ENCODE measurements at places on chromosomes 12 and 14.

- DNase-seq, result no peak
Observed at GRCh38 chr12:128381946-128382345, 115.0 kb downstream of the TMEM132C start.

- no peak for DNase-seq
Observed at GRCh38 chr14:67031920-67032774, 157.1 kb upstream of the GARIN2 start.

GRCh38 chr14:93299866-93300265, 33.0 kb downstream of the BTBD7 start:
- no peak for DNase-seq

DNA sequence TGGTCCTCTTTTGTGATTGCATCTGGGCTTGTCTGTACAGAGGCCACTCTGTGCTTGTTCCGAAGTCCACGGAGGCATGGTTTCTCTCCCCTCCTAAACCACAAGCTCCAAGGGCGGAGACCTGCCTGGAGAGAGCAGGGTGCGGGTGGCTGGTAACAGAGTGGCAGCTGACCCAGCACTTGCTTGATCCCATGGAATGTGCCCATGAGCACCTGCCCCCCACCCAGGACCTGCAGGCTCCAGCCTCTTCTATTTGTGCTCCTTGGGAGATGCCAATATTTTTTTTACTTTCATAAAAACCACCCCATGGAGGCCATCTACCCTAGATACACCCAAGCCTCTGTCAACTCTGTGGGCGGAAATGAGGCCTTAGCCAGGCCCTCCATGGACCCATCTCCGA, 104.7 kb downstream of the PRMT8 start:
- no peak for DNase-seq

- no peak for DNase-seq
Observed at GRCh38 chr12:78916845-78917480, 52.4 kb downstream of the SYT1 start.

- DNase-seq, result no peak
Observed at GRCh38 chr12:130665753-130666152, 50.3 kb downstream of the RIMBP2 start.

- DNase-seq, result no peak
Observed at GRCh38 chr12:95099270-95099790, 25.9 kb upstream of the NR2C1 start.

- no peak for DNase-seq
Observed at GRCh38 chr12:116689979-116690744, 47.7 kb downstream of the SPRING1 start.

- no peak for DNase-seq
Observed at GRCh38 chr12:47314996-47315395, 235.2 kb upstream of the AMIGO2 start.

- DNase-seq, result no peak
Observed at GRCh38 chr14:25833341-25834126, 764.3 kb downstream of the NOVA1 start.

DNA sequence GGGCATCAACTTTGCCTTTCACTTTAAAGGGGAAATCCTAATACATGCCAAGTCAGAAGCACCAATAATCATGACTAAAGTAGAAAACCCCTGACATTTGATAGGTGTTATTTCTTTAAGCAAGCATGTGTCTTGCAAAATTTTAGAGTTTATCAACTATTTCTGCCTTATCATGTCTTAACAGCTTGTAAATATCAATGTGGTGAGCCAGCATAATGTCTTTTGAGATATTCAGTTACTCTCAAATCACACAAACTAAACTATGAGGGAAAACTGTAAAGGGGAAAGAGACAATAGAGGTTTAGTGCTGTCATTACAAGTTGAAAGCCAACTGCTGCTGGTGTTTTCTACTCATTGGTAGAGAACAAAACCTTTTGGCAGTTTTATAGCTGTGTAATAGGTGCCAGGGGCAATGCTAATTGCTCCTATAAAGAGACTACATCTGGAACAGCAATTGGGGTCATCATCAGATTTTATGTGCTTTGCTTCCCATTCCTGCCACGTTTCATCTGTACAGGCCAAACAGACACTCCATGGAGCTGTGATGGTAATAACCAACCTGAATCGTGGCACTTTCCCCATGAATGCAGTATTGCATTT, 1027.4 kb downstream of the FSCB start:
- DNase-seq, result no peak

GRCh38 chr14:68908803-68909202, 70.3 kb downstream of the ACTN1 start:
- DNase-seq, result peak; percentile 27

DNA sequence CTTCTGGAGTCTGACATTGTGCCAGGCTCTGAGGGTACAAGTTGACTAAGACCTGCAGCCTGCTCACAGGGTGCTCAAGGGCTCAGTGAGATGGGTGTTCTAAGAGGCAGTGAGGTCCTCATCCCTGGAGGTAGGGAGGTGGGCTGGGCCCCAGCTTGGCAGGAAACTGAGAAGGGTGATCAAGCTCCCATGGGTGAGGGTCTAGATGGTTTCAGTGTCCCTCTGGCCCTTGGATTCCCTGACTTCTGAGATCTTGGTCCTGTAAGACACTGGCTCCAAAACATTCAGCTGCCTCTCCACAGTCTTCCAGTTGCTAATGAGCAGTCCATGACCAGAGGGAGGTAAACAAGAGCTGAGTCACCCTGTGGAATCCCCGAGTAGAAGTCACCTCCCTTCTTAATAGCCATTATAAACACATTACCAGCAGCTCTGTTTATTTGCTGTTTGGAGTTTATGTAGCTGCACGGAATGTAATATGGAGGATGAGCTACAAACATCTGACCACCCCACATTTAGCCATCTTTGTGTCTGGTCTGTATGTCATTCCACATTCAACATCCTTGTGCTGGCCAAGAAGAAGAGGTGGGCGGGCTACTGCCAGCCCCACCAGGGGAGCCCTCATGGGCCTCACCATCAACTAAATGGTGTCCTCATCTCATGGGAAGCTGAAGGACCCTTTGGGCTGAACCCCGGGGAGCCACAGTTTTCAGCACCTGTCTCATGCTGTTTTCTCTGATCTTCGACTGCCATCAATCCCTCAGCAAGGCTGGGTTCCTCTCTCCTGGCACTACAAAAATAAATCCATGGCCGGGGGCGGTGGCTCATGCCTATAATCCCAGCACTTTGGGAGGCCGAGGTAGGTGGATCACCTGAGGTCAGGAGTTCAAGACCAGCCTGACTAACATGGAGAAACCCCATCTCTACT, 37.2 kb upstream of the BDKRB2 start:
- DNase-seq, result no peak
